Activated CD4-positive, CD25-positive, alpha-beta regulatory T cell (primary cell): ENCODE measurements at places on chromosomes 1 and 21.

DNA sequence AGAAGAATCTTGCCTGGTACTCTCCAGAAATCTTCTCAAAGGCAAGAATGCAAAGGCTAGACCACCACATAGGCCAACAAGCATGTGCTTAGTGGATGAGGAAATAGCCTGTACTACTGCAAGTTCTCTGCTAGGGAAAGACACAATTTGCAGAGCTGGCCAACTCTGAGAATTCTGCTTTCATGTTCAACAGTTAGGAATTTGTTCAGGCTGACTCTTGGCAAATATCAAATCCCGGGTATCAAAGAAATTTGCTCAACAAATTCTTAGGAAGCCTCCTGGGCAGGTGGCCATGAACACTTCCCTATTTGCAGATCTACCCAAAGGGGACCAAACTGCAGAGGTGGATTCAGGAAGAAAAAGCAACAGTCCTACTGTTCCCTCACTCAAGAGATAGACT lies 15.0 kb upstream of the H3-3A start:
- no peak for DNase-seq

DNA sequence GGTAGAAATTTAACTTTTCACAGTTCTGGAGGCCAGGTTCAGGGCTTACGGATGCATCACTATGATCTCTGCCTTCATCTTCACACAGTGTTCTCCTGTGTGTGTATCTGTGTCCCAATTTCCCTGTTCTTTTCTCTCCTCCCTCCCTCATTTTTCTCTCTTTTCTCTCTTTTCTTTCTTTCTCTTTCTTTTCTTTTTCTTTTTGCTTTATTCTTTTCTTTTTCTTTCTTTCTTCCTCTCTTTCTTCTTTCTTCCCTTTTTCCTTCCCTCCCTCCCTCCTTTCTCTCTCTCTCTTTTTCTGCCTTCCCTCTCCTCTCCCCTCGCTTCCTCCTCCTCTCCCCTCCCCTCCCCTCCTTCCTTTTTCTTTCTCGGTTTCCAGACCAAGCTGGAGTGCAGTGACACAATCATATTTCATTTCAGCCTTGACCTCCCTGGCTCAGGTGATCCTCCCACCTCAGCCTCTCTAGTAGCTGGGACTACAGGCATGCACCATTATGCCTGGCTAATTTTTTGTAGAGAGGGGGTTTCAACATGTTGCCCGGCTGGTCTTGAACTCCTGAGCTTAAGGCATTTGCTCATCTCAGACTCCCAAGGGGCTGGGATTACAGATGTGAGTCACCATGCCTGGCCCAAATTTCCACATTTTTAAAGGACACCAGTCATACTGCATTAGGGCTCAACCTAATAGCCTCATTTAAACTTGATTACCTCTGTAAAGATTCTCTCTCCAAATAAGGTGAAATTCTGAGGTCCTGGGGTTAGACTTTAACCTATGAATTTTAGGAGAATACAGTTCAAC lies 115.9 kb downstream of the HUNK start:
- DNase-seq = no peak

- no peak for DNase-seq
Measured at GRCh38 chr1:39381839-39382238, 109.6 kb upstream of the BMP8A start.

DNA sequence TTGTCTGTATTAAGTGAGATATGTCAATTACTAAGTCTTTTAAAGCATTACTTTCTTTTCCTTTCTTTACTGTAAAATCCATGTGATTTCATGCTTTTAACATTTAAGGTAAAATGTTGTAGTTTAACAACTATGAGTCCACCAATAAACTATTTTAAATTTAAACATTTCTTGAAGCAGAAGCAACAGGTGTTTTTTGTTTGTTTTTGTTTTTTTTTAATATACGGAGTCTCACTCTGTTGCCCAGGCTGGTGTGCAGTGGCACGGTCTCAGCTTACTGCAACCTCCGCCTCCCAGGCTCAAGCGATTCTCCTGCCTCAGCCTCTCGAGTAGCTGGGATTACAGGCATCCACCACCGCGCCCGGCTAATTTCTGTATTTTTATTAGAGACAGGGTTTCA lies 15.6 kb downstream of the AIDA start:
- DNase-seq = no peak

DNA sequence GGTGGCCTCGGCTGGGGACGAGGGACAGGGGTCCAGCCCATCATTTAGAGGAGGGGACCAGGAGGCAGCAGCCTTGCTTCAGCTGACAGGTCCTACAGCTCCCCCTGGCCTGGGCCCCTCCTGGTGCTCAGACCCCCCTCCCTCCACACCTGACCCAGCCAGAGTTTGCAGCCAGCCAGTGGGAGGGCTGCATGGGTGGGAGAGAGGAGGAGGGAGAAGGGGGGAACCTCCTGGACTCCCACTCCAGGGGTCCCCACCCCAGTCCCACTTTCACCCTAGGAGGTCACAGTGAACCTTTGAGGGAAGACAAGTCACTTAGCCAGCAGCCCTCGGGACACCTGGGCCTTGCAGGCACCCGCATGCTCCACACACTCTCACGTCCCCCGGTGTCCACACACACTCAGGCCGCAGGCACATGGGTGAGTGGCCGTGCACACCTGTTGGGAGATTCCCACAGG lies 108.9 kb upstream of the ZBTB40 start:
- no peak for DNase-seq

DNA sequence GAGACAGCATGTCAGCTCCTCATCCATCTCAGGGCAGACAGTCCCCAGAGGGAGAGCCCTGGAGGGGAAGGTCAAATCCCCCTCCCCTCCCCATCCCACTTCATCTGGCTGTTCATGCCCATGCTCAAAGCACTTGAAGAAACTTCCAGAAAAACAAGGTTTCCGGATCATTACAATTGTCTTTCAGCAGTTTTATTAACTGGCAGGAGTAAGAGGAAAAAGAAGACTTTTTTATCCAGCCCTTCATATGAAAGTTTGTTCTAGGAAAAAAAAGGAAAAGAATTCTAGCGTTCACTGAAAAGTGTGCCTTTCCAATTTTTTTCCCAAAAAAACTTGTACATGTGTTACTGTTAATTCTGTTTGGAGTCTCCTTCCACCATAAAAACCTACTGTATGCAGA lies 145.7 kb upstream of the TIAM1 start:
- no peak for DNase-seq

DNA sequence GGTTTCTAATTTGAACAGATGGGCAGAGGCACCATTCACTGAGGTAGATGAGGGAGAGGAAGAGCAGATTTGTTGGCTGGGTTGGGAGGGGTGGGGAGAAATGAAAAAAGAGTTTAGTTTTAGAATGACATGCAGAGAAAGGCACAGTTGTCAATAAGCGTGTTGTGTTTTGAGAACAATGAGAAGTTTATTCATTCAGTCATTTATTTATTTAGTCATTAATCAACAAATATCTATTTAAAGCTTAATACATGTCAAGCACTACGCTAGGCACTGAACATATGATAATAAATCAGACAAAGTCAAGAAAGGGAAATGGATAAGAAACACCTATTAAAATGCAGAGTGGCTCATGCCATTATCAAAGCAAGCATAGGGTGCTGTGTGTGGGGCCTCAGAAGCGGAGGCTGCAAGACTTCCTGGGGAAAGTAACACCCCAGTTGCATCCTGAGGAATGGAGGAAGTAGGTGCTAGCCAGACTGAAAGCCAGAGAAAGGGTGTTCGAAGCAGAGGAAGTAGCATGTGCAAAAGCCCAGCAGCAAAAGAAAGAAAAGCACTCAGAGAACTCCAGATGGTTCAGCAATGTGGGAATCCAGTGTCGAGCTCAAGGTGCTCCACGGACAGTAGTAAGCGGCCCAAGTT lies 114.1 kb downstream of the RNF220 start:
- no peak for DNase-seq

DNA sequence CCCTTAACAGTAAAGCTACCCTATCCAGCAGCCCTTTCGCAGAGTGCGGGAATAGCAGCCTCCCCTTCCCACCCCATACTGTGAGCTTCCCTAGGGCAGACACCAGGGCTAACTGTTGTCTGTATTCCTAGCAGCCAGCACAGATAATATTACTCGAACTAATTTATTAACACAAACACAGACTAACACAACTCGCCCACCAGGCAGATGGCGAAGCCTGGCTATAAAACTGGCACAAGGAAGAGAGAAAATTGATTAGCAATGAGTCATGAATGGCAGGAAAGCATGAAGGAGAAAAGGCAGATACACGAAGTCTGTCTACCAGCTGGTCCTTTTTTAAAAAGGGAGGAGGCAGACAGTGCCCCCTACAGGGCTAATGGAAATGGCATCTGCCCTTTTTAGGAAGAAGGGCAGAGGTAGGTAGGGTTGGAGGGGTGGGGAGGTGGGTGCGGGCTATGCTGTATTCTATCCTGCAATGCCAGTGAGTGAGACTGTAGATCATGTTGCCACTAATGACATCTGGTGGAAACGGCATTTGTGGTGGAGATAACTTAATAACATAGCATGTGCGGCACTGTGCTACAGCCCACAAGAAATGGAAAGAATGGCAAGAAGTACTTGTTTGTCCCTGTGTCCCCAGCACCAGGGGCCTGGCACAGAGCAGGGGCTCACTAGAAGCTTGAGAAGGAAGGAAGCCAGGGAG lies 30.6 kb upstream of the CTPS1 start:
- DNase-seq = peak; percentile 10

DNA sequence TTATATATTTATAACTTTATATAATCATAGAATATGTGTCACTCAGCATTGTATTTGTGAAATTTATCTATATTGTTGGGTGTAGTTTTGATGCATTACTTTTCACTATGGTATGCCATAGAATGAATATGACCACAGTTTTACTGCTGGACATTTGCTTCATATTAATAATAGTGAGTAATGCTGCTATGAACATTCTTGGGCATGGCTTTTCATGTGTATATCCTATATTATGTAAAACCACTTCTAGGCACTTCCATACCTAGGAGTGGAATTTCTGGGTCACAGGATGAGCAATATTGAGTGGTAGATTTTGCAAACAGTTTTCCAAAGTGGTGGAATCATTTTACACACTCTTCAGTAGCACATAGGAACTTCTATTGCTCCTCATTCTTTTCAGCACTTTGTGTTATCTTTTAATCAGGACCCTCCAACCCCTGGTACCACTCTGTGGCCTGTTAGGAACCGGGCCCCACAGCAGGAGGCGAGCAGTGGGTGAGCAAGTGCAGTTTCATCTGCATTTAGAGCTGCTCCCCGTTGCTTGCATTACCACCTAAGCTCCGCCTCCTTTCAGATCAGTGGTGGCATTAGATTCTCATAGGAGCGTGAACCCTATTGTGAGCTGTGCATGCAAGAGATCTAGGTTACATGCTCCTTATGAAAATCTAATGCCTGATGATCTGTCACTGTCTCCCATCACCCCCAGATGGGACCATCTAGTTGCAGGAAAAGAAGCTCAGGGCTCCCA lies 56.0 kb upstream of the CNIH3 start:
- DNase-seq = no peak

DNA sequence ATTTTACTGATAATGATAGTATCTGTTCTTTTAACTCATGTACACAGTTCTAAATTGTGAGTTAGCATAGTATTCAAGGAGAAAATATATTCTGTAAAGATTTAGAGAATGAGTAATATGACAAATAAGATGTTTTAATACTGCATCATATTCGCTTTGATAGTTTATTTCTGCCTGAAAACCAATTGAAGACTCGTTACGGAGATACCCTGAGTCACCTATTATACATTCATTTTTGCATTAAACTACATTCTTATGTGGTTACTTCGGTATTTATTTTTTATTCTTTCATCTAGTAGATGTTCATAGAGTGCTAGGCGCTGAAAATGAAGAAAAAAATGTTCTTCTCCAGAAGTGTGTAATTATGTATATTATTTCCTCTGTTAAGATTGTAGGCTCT lies 5.3 kb downstream of the UHMK1 start:
- DNase-seq = no peak

DNA sequence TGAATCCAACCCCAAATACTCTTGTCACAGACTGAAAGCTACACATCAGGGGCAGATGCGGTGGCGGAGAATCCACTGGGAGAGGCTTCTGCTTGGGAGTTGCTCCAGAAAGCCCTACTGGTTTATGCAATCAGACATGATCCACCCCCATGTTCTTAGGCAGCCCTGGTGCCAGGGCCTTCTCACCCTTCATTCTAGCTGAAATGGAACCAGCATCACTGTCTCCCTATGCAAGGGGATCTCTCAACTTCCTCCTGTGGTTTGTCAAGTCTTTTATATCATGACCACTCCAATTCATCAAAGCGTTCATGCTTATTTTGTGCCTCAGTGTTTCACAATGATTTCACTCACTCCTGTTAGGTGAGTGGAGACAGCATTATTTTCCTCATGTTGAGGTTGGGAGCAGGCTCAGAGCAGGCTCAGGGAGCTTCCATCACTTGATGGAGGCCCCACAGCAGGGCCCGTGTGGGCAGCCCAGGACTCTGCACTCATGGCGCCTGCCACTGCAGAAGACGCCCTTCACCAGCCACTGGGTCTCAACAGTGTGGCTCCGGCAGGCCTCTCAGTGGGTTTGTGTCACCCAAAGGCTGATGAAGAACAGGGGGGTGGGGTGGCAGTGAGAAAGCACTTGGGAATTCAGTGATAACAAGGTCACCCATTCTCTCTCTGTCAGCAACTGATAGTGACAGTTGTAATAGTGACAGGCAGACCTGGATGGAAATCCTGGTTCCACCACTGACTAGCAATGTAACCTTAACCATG lies 67.1 kb downstream of the CD58 start:
- DNase-seq = no peak

- DNase-seq = no peak
Measured at GRCh38 chr1:234887016-234887900, 241.4 kb downstream of the TOMM20 start.
